ENCODE measurements at places on chromosomes 6 and 20.
A peak's percentile ranks its signal among the peaks of the same experiment; 100 is the strongest.

GRCh38 chr20:22312744-22313346 is 271.5 kb downstream of the FOXA2 start:
- peak; percentile 59 for DNase-seq

DNA sequence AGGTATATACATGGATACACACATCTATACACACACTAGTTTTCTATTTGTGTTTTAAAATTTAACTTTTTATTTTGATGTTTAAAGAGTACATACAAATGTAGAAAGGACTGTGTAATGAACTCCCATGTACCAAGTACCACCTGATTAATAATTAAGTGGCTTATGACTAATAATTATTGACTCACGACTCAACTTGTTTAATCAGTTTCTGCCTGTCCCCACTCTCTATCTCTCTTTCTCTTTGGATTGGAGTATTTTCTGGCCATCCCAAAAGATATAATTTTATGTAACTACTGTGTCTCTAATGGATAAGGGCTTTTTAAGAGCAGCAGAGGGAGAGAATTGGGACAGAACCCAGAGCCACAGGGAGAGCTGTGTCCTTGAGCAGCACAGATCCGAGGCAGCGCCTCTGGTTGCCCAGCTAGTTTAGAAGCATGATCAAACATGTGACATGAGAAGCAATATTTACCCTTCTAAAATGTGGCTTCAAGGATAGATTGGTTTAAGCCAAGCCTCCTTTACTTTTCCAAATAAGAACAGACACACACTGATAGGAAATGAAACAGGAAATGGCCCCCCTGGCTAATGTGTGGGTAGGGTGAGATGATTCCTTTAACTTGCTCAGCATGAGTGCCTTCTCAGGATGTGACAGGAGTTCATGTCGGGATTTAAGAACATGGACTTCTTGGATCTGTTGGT is 81.0 kb downstream of the ERMARD start:
- no peak for DNase-seq

DNA sequence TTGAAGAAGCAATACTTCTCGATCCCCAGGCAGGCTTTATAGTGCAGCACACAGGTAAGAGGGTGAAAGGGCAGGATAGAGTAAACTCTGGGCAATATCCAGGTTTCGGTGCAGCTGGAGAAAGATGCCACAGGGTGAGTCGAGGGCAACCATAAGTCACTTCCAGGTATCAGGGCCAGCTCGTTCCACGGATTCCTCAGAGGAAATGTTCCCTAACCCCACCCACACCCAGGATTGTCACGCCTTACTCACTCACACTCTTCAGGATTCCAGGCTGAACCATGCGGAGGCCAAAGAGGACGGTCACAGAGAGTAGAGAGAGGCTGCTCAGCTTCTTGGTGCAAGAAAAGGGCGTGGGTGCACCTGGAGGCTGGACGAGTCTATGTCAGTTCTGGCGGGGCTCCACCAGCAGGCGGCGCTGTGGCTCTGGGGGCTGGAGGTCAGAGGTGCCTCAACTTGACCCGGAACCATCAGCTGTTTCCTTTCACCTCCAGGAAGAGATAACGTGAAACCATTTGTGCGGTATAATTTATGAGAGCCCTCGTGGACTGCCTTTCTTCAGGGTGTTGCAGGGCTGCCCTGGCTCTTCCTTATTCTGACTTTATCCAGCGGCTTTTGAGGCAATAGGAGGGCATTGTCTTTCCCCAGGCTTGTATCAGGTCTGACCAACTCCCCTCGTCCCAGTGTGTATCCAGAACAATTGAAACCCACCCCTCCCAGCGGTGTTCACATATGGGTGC is 14.5 kb upstream of the WFDC12 start:
- DNase-seq, result peak; percentile 45

- no peak for DNase-seq
These were observed 119.2 kb upstream of the LAMA2 start for GRCh38 chr6:128763599-128764300.

GRCh38 chr6:20647585-20647984 is 113.3 kb downstream of the CDKAL1 start:
- DNase-seq, result no peak

GRCh38 chr6:125789576-125790357 is 993 bp upstream of the NCOA7 start:
- DNase-seq, result peak; percentile 33

- DNase-seq, result no peak
These were observed 652.1 kb upstream of the SLC35B3 start for GRCh38 chr6:9087470-9087869.

DNA sequence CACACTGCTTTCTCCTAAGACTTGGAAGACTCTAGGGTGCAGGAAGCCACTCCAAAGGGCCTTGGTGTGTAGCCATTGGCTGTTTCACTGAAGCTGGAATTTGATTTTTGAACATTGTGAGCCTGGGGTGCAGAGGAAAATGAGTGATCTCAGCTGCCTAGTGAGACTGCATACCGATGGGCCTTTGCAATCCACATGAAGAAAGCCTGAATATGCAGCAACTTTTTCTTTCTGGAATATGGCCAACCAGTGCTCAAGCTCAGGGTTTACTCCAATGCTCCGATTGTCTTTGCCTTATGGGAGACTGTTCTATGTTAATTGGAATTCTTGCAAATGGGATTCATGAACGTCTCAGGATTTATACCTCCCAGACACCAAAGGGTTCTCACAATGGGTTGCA is 242.6 kb downstream of the DOK5 start:
- DNase-seq, result no peak

DNA sequence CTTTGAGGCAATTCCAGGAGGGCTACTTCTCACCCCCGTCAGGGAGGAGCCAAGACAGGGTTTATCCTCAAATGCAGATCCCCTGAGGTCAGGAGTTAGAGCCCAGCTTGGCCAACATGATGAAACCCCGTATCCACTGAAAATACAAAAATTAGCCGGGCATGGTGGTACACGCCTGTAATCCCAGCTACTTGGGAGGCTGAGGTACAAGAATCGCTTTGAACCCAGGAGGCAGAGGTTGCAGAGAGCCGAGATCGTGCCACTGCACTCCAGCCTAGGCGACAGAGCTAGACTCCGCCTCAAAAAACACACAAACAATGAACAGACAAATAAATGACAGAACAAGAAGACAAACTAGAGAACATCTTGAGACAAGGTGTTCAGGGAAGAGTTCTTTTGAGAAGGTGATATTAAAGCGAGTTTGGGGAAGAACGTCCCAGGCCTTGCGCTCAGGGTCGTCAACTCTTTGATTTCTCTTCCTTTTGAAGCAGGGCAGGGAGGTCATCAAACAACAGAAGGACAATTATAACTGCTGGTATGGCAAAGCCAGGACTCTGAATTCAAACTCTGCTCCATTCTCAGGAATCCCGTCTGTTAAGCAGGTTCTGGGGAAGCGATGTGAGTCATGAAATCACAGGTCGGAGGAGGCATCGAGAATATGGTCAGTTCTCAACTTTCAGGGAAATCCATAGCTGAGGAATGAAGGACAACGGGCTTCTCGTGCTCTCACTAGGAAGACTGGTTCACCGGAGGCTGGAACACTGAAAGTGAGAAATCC is 1.4 kb upstream of the RALY start:
- peak; percentile 32 for DNase-seq

DNA sequence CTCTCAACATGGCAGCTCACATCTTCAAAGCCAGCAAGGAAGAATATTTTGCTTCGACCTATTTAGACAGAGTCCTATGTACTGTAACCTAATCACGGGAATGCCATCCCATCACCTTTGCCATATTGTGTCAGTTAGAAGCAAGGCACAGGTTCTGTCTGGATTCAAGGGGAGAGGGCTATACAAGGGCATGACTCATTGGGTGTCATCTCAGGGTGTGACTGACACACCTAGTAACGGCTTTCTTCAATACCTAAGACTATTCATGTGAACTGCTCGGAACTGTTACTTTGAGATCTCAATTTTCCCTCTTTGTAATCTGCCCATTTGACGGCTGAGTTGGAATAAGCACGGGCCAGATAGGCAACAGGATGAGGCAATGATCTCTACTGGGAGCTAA is 135.6 kb upstream of the HDGFL1 start:
- DNase-seq, result no peak

DNA sequence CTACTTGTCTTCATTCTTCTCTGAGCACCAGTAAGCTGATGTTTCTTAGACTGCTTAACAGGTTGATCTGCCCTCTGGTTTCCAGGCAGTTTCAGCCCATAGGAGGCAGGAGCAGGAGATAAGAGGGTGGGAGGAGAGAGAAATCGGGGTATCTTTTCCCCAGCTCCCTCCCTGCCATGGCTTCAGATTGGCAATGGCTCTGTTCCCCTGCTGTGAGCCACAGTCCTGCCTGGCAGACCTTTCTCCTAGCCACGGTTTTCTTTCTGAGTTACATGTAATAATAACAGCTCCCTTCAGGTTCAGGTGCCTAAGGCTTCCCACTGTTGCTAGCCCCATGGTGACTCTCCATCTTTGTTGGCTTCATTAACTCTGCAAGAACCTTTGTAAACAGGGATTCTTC is 115.3 kb downstream of the CD83 start:
- no peak for DNase-seq

GRCh38 chr6:156654919-156655918 is 122.0 kb upstream of the ARID1B start:
- no peak for DNase-seq

- DNase-seq, result no peak
These were observed 4.9 kb downstream of the NKAIN2 start for GRCh38 chr6:123808556-123808955.

DNA sequence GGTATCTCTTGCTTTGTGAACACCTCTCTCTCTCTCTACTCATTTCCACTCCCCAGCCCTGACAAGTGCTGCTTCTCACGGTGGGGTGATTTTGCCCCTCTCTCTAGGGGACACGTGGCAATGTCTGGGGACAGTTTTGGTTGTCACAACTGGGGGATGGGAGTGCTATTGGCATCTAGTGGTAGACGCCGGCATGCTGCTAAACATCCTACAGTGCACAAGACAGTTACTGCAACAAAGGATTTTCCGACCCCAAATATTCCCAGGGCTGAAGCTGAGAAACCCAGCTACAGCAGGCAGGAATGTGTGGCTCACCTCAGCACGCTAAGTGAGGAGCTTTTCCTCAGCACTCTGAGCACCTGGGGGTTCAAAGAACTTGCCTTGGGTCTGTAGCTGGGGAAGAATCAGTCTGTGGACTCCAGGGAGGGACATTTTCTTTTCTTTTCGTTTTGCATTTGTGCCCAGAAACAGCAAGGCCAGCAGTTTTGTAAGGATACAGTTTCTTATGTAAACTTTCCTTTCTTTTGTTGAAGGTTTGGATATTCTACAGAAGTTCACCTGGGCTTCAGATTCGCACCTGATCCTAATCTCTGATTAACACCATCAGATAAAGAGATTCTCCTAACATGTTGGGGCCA is 246.9 kb upstream of the ZFP64 start:
- no peak for DNase-seq

DNA sequence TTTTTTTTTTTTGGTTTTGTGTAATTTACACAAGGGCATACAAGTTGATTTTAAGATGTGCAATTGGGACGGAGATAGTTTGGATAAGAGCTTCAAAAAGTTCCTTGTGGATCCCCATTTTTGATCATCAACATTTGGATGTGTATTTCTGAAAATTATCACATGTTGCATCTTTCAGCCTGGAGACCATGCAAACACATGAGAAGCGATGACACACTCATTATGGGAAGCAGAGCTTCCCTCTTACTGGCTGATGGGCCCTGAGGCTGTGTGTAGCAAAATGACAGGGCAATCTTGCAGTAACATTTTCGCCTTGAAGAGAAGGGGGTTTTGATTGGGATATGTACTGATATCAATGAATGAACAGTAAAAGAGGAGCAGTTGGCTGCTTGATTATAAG is 22.0 kb upstream of the RIPK1 start:
- DNase-seq, result no peak

DNA sequence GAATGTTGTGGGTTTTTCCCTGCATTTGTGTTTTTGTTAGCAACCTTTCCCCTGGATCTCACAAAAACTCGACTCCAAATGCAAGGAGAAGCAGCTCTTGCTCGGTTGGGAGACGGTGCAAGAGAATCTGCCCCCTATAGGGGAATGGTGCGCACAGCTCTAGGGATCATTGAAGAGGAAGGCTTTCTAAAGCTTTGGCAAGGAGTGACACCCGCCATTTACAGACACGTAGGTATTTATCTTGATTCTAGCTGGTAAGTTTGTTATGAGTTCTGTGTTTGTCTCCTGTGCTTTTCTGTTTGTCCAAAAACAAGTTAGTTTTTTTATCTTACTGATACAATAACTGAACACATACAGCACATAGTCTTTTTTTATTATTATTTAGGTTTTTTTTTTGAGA is 3.0 kb downstream of the SLC25A27 start:
- no peak for DNase-seq

DNA sequence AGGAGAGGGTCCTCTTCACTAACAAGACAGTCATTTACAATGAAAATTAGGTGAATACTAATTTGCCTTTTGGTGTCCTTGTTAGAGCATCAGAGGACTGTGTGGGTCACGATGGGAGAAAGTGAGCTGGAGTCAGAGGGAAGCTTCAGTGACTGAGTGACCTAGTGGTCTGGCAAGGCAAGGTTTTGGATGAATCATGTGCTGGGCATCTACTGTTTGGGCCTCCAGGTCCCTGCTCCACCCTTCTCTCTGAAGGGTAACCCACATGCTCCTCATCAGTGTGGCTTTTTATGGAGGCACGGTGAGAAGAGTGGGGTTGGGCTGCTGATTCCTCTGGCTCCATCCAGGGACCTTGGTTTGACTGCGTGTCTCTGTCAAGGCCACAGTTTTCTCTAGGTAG is 60.5 kb upstream of the EXOC2 start:
- peak; percentile 54 for DNase-seq

GRCh38 chr6:106125925-106126435 is 39.8 kb downstream of the PRDM1 start:
- DNase-seq, result no peak

DNA sequence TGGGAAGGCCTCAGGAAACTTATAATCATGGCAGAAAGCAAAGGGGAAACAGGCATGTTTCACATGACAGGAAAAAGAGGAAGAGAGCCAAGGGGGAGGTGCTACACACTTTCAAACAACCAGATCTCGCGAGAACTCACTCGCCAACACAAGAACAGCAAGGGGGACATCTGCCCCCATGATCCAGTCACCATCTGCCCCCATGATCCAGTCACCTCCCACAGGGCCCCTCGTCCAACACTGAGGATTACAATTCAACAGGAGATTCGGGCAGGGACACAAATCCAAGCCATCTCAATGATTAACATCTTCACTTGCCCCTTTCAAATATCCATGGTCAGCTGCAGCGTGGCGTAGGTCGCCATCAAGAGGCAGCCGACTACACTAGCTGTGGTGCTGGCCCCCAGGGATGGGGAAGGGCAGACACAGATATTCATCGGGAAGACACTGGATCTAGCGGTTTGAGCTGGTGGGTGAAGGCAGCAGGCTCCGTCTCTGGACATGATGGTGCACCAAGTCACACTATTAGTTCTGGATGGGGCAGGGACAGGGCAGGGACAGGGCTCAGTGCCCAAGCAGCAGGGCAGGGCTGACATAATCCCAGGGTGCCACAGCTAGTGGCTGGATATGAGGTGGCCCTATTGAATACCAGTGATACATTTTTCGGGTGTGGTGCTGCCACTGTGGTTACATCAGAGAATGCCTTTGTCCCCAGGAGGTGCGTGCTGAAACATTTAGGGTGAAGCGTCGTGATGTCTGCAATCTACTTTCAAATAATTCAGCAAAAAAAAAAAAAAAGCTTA is 31.6 kb downstream of the TUBB2B start:
- DNase-seq, result peak; percentile 51

- peak; percentile 86 for DNase-seq
These were observed 25.2 kb downstream of the MED23 start for GRCh38 chr6:131602781-131603312.

Measured in AG20443 (cell line).